ENCODE measurements at places on chromosomes 6 and 20.
A peak's percentile ranks its signal among the peaks of the same experiment; 100 is the strongest.

DNA sequence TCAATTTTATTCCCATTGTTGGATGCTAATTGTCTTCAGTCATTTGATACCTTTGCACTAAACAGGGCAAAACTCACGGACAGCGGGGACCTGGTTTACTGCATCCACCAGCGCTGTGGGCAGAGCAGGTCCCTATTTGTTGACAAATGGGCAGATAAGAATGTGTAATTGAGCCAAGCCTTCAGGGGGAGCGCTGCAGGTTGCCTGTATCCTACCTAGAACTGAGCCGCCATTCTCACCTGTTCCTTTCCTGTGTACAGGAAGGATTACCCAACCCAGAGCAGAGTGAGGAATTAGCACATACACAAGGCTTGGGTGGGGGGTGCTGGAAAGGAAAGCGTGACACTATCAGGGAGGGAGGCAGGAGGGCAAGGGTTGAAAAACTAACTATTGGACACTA, 89.1 kb upstream of the FOXA2 start:
- no peak for DNase-seq

DNA sequence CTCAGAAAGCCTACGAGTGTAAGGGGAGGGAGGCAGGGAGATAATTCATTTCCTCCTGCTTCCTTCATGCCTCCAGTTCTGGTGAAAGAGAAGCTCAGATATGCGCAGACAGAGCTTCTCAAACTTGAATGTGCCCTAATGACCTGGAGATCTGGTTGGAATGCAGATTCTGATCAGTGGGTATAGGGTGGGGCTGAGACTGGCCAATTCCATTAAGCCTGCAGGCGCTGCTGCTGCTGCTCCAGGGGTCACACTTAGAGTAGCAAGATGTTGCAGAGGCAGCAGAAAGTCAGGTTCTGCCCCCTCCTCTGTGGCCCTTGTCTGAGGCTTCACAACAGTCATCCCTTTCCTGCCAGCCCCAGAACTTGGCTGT, 161.0 kb downstream of the DHX35 start:
- no peak for DNase-seq

GRCh38 chr20:36644032-36644705, 1.8 kb downstream of the SLA2 start:
- DNase-seq, result no peak

DNA sequence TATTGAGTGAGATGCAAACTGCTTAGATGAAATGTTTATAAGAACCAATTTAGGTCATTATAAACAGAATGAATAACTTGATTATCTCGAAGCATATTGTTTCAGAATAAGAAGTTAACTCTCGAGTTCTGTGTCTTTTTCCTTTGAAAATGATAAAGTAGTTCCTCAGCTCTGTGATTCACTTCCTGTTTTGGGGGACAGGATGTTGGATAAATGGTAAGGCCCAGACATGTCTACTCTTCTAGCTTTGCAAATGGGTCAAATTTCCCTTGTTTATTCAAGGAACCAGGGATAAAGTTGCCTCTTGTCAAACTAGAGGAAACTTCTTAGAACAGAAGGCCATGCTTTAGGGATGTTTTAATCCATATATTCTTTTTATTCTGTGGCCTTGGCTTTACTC, 246.9 kb downstream of the SOX4 start:
- no peak for DNase-seq

GRCh38 chr20:1336699-1337367, 7.9 kb upstream of the SDCBP2 start:
- DNase-seq, result peak; percentile 56

- DNase-seq, result no peak
Observed at GRCh38 chr6:154865291-154865690, 129.8 kb upstream of the TIAM2 start.

GRCh38 chr20:8740265-8740664, 328.6 kb upstream of the PLCB4 start:
- no peak for DNase-seq

GRCh38 chr6:158708239-158708638, 58.4 kb downstream of the SYTL3 start:
- no peak for DNase-seq

DNA sequence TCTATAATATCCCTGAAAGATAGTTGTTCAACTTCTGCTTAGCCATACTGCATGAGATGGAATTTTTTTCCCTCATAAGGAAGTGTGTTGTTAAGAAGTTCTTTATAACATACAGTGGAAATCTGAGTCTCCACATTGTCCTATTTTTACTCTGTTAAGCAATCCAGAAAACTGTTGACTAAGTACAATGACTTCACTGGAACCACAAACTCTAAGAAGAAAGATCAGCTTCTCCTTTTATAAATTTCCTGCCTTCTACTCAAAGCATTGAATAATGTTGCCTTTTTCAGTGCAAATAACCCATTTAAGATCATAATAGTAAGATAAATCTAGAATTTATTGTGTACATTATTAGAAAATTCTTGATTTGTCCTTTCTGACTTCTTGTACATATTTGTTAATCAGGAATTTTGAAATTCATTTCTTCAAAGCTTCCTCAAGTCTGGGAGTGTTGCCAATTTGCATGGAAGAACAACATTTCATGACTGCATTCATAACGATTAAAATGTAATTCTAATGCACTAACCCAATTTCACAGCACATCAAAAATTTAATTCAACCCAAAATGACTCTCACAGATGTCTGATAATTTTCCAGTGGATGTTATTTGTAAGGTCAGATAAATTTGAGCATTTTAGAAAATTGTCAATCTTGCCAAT, 45.6 kb upstream of the ANKEF1 start:
- DNase-seq, result peak; percentile 75

GRCh38 chr6:12110523-12111362, 98.6 kb downstream of the HIVEP1 start:
- no peak for DNase-seq

- no peak for DNase-seq
Observed at GRCh38 chr20:51491393-51491792, 51.1 kb downstream of the NFATC2 start.

- no peak for DNase-seq
Observed at GRCh38 chr6:12935637-12936036, 219.1 kb downstream of the PHACTR1 start.

GRCh38 chr20:568673-569415, 25.3 kb upstream of the CSNK2A1 start:
- DNase-seq, result no peak

- DNase-seq, result no peak
Observed at GRCh38 chr6:99066044-99066443, 118.3 kb upstream of the FBXL4 start.

DNA sequence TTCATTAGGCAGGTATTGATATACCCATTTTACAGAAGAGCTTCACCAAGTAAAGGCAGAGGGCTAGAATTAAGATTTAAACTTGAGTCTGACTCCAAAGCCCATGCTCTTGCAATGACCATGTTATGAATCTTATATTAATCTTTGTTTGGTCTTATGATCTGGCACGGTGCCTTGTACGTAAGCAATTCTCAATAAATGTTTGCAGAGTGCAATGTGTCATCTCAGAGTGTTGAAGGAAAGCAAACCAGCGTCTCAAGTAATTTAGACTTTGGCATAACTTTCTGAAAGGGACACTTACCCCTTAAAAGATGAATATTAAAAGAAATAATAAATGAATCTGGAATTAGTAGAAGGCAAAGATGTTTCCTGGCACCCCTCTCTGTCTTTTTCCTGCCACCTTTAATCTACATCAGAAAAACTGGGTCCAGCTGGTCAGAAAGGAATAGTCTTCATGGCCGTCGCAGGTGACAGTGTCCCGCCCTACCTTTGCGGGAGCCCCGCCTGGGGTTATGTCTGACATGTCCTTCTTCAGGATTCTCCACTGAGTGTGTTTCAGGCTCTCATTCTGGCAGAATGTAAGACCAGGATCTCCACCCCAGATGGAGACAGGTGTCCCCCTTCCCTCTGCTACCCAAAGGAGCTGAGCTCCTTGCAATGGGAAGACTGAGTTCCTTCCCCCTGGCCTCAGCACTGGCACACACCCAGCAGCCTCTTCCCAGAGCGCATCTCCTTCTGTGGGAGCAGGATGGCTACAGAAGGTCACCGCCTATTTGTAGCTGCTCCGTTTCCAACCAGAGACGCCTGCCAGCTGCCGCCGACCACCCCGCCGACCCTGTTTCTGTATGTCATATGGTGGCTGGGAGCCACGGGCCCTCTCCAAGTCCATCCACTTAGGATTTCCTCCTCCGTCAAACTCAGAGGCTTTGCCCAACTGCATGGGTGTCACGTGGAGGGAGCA, 266.3 kb upstream of the ECI2 start:
- DNase-seq, result peak; percentile 37

- no peak for DNase-seq
Observed at GRCh38 chr6:98323605-98324004, 510.8 kb upstream of the POU3F2 start.

DNA sequence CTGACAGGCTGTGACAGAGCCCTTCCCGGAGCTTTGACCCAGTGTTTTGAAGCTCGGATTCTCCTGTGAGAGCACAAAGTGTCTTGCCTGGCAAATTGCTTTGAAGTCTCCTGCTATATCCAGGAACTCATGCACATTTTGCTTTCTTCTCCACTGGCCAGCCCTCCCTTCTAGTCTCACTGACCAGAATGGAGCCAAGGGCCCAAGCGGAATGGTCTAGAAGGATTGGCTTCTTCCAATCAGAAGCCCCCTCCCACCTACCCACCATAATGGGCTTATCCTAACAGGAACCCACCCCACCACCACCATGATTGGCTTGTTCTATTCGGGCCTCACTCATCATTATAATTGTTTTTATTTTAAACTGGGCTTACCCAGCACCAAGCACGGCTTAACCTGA, 130.1 kb downstream of the PXDC1 start:
- DNase-seq, result no peak

Measured in GM23248 (cell line).